ENCODE measurements at places on chromosomes 12 and 14. TPM values are rescaled to one million over a fixed set of nuclear protein-coding genes. Genes with fewer than 3 reads are reported as not detected.

DLK1 gene
- 3.7 TPM for polyA plus RNA-seq

DNA sequence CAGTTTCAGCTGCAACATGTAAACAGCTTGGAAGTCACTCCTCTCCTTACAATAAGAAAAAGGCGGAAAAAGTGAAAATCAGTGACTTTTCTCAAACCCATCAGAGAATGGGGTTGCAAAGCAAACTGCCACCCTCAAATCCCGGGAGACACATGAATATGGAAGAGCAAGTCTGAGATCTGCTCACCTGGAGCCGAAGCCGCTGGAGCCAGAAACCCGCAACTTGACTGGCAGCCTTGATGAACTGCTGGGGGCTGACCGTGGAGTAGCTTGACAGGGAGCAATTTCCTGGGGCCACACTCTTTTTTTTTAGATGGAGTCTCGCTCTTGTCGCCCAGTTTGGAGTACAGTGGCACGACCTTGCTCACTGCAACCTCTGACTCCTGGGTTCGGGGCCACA, 208.2 kb downstream of the KIF26A start:
- DNase-seq: no peak

CD163L1 gene
- 0.55 TPM for polyA plus RNA-seq

ANO2 gene
- polyA plus RNA-seq: 3.8 TPM

- no peak for DNase-seq
Measured at GRCh38 chr12:77089686-77090220, 24.4 kb upstream of the E2F7 start.

Data from heart left ventricle (tissue), 16 donors.